ENCODE measurements at places on chromosomes 6 and 20.

DNA sequence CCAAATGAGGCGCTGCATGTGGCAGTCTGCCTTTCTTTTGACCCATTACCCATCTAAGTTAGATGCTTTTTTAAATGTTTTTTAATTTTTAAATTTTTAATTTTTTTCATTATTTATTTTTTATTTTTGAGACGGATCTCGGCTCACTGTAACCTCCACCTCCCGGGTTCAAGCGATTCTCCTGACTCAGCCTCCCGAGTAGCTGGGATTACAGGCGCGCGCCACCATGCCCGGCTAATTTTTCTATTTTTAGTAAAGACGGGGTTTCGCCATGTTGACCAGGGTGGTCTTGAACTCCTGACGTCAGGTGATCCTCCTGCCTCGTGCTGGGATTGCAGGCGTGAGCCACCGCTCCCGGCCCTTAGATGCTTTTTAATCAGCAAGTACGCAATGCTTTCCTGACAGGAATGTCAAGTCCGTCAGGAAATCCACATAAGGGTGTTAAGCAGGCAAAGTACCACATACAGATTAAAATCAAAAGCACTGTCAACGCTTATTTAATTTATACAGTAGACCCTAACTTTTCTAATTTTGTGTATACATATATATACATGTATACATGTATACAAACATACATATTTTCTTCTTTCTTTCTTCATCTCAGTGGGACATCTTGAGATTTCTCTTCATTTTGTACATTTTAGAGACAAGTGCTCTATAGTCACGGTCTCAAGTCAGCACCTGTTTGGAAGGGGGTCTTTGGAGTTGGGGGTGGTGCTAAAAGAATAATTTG lies 995 bp upstream of the GSTA4 start:
- peak; percentile 84 for DNase-seq

- DNase-seq: no peak
Measured at GRCh38 chr6:137231895-137232294, 12.7 kb upstream of the IFNGR1 start.

GRCh38 chr20:4412216-4412615 lies 309.5 kb upstream of the PRND start:
- DNase-seq: no peak

DNA sequence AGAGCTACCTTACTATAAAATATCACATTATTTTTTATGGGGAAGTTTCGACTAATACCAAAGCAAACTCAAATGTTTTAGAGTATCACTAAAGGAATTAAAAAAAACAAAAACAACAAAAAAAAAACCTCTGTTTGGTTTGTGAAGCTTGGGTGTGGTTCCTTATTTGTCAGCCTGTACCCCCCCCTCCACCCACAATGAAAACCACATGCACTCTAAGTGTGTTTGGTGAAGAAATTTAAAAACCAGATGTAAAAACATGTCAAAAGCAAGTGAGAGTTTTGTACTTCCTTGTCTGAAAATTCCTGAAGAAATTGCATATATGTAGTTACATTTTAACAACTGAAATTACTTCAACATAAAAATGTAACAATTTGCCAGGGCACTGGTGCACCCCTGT lies 3.1 kb downstream of the STK38 start:
- peak; percentile 50 for DNase-seq

DNA sequence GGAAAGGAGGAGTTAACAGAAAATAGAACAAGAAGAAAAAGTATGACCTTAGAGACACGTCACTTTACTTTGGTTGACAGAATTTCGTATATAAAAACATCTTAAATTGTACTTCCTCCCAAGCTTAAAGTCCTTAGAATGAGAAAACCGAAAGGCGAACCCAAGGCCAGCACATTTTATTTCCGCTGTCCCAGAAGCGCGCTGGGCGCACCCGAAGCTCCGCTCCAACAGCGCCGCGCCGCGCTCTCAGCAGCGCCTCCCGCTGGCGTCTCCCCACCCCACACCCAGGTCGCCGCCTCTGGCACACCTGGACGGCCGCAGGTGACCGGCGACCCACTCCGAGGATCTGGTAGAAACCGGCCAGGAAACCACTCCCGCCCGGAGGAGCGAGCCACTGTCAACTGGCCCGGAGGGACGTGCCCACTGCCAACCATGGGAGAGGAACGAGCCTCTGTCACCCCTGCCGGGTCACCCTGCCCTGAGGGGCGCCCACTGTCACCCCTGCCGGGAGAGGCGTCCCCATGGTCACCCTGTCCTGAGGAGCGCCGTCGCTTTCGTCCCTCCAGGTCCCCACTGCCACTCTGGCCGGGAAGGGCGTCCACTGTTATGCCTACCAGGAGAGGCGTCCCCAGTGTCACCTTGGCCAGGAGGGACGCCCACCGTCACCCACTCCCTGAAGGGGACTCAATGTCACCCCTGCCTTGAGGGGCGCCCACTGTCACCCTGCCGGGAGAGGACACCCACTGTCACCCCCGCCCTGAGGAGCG lies 824 bp downstream of the MPC1 start:
- peak; percentile 75 for DNase-seq

DNA sequence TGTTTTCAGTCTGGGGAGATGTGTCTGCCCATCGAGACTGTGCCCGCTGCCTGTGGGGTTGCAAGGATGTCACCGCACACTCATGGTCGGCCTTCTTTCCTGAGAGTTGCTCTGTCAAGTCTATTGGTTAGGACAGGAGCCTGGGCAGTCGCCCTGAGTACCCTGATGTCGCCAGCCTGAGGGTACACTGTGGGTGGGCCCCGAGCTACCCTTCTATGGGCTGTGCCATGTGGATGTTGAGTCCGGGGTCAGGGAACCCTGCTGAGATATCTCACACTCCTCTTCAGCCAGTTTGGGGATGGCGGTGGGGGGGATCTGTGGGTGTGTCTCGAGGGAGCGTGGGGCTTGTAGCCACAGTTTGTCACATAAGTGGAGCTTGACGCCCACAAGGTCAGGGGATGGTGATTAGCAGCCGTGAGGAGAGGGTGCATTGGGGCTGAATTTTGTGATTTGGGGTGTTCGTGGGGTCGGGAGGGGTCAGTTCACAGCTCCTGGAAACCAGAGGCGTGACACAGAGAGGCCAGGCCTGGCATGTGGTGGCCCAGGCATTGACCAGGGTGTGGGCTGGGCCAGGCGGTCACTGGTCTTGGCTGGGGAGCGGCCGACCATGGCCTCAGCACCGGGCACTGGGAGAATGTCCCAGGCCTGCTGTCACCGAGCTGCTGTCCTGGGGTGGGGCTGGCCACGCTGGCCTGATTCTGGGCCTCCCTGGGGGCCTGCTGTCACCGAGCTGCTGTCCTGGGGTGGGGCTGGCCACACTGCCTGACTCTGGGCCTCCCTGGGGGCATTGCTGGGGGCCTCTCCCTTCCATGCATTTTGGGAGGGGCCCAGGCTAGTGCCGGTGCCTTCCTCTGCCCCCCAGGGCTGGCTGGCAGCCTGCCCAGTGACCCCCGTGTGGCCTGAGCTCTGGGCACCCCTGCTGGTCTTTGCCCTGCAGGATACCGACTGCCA lies 1.6 kb upstream of the NPBWR2 start:
- no peak for DNase-seq

DNA sequence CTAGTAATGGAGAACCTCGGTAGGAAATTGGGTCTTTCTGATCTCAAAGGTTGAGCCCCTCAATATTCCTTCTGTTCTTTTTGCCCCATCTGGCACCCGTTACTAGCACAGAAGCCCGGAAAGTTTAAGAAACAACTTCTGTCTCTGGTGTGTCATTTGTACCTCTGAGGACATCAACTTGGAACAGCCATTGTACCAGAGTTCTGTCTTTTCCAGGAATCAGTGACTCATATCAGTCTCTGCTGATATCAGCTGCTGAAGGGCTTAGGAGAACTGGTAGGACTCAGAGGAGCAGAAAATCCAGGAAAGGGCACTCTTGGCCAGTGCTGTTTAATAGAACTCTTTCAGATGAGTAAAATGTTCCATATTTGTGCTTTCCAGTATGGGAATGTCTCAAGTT lies 78.3 kb upstream of the CHD6 start:
- no peak for DNase-seq

GRCh38 chr6:75101896-75102295 lies 104.0 kb downstream of the COL12A1 start:
- DNase-seq: no peak

GRCh38 chr6:169589293-169589692 lies 112.5 kb downstream of the WDR27 start:
- DNase-seq: no peak

GRCh38 chr6:152404936-152405595 lies 232.1 kb downstream of the SYNE1 start:
- DNase-seq: no peak

DNA sequence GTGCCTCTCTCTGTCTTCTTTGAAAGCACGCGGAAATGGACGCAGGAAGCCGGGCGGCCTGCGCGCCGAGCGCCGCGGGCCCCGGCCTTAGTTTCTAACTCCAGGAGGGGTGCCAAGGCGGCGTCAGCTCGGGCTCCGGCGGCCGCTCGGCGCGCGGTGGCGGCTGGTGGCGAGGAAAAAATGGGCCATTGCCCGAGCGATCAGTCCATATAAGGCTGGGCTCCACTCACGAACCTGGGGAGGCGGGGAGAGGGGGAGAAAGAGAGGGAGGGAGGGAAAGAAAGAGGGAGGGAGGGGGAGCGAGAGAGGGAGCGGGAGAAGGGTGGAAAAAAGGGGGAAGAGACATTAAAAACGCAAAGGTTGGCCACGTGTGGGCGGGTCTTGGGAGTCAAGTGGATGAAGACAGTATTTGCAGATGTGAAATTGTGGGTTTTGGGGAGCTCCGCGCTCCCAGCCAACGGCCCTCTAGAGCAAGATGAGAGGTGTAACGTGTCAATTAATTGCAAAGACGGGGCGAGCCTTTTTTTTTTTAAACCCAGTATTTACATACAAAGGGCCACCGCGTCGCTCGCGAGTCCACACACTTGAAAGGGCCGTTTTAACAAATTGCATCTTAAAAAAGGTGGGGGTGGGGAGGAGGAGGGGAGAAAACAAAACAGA lies at the start of gene NKX2-2:
Gene NKX2-2, minus strand, starts transcription at position 184 of the 660 bp plus-strand sequence. CDS start 395 bp downstream, outside the sequence.
- no peak for DNase-seq

- DNase-seq: no peak
Measured at GRCh38 chr6:74798302-74798701, 407.6 kb downstream of the COL12A1 start.

DNA sequence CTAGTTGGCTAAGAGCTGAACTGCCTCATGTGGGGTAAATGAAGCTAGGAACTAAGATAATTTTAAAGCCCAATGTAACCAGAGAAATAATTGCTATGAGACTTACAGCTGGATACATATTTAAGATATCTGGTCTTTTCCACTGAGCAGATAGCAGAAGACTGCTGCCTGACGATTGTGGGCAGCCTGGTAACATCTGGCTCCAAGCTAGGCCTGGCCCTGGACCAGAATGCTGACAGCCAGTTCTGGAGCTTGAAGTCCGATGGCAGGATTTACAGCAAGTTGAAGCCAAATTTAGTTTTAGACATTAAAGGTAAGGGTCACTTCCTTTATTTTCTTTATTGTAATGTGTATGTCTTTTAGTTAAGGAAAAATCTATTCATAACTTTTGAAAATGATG lies 65.7 kb downstream of the RTN4IP1 start:
- DNase-seq: no peak

- DNase-seq: no peak
Measured at GRCh38 chr6:259901-260508, 32.3 kb upstream of the DUSP22 start.

DNA sequence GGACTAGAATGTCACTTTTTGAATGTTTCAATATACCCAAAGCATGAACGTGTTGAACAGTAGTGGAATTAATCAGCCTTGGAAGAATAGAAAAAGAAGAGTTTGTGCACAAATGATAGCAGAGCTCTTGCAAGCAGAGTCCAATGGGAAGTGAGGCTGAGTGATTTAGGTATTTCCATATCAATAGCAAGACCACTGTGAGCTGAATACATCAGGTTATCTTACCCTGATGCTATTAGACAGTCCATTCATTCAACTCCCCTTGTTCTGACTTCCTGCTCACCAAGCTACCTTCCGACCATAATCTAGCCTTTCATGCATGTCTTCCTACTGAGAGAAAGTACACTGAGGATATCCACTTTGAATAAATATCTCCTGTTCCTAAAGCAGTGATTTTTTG lies 349.2 kb upstream of the RNF217 start:
- DNase-seq: no peak

DNA sequence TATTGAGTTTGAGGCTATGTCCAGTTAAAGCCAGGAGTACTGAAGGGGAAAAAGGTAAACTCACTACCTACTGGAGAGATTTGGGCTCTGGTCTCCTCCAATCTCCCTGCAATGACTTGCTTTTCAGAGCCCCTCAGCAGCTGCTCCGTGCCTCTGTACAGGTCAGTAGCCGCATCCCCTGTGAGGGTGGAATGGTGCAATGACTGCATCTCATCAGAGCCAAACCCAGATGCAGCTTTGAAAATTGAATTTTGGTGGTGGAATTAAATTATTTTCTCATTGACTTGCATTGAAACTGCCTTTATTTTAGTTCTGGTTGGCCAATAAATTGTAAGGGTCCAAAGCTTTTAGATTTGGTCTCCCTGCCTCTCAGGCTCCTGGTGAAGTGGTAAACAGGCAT lies 166.7 kb downstream of the DLL1 start:
- no peak for DNase-seq

GRCh38 chr6:132392792-132393191 lies 8.5 kb downstream of the MOXD1 start:
- no peak for DNase-seq

DNA sequence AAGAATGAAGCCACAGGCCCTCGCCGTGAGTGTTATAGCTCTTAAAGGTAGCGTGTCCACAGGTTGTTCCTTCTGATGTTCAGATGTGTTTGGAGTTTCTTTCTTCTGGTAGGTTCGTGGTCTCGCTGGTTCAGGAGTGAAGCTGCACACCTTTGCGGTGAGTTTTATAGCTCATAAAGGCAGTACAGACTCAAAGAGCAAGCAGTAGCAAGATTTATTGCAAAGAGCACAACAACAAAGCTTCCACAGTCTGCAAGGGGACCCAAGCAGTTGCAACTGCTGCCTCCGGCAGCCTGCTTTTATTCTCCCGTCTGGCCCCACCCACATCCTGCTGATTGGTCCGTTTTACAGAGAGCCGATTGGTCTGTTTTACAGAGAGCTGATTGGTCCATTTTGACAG lies 5.2 kb downstream of the HIVEP1 start:
- DNase-seq: no peak

DNA sequence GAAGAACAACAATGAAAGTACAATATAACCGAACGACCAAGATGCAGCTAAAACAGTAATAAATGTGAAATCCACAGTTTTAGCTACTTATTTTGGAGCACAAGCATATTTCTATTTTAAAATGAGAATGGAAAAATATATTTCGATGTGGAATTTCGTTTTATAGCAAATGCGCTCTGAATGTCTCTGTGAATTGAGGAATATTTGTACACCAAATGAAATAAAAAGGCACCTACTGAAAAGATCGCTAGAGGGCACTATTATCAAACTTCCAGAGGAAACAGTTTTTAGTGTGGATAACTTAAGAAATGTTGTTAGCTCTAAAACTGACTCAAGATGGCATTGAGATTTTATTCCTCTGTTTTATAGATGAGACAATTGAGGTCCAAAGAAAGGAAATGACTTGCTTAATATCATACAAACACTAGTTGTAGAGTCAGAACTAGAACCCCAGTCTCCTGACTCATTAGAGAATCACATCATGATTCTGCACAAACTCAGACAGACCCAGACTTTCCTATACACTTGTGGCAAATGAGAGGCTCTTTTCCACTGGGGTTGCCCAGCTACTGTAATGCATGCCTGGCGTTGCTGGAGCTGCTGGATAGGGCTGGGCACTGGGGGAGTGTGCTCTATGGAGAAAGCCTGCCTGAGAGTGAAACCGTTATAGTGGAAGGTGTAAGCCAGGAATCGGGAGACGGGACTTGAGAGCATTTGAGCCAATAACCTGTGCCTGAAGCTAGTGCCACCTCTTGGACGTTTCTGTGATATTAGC lies 51.9 kb downstream of the GCLC start:
- DNase-seq: peak; percentile 74
